ENCODE measurements at places on chromosomes 13 and 19.
A peak's percentile ranks its signal among the peaks of the same experiment; 100 is the strongest.

DNA sequence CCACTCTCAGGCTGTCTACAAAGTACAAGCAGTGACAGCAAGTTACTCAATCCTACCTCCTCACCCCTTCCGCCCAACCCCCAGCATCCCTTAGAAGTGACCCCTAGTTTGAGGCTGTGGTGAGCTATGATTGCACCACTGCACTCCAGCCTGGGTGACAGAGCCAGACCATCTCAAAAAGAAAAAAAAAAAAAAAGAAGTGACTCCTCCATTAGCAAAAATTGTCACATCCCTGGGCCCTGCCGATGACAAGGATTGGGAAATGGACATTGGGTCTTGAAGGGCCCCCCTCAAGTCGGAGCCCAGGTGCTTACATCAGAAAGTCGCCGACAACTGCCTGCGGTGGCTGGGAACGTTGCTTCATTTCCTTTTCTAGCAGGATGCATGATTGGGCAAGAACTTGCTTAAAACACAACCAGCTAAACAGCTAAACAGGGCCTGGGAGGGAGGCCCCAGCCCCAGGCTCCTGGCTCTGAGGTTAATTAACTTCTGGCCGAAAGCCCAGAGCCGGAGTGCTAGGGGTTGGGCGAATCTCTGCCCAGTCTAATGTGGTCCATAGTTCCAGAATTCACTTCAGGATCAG, 15.3 kb downstream of the RAB3D start:
- DNase-seq: peak; percentile 99

DNA sequence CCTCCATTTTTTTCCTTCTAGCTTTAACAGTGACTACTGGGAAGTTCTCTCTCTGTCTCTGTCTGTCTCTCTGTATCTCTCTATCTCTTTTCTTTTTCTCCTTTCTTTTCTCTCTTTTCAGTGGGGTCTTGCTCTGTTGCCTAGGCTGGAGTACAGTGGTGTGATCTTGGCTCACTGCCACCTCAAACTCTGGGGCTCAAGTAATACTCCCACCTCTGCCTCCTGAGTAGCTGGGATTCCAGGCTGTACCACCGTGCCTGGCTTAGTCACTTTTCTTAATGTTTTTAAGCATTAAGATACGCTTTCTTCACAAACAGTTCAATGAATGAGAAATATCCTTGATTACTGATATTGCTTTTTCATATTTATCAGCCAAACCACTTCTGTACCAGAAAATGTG, 13.1 kb downstream of the PCCA start:
- DNase-seq: no peak

DNA sequence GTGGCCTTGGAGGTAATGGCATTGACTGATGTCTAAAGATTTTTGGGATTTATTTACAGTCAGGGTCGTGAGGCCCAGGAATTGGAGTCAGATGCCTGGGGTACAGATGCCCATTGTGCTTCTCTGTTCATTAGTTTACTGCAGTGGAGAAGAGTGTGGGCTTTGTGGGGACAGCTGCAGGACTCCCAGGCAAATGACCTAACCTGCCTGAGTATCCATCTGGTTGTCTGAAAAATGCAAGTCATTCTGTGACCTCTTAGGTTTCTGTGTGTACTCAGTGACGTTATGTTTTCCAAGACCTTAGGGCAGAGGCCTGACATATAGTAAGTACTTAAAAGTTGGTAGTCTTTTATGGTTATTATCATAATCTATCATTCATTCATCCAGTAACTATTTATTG, 60.5 kb downstream of the SPATA13 start:
- DNase-seq: no peak

DNA sequence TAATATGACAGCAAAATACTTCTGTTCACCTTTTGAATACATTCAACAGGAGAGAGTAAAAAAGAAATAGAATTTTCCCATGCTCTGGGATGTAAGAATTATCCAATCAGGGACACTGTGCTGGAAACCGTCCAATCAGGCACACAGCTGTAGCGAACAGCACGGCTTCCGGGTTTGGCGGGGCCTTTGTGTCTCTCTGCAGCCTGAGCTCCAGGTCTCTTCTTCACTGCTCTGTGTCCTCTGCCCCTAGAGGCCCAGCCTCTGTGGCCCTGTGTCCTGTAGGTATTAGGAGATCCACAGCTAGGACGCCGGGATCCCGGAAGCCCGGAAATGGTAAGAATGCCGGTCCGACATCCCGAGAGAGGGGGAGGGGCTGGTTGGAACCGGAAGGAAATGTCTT, 92.7 kb downstream of the ZNF737 start:
- no peak for DNase-seq

DNA sequence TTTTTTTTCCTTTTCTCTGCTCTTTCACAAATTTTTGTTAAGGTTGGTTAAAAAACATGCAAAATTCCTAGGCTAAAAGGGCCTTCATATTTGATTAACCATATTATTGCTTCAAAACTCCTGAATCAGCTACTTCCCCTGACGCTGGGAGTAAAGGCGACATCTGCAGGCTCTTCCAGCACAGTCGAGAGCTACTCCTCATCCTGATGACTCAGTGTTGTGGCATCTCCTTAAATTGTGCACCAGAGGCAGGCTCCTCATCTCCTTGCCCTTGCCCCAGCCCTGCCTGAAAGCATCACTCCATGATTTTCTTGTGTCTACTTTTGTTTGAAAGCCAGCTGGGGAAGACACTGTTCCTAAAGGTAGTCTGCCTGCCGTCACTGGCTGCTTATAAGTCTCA, 24.5 kb upstream of the SOX1 start:
- no peak for DNase-seq

GRCh38 chr19:33125929-33126388, 6.0 kb upstream of the WDR88 start:
- peak; percentile 51 for DNase-seq

DNA sequence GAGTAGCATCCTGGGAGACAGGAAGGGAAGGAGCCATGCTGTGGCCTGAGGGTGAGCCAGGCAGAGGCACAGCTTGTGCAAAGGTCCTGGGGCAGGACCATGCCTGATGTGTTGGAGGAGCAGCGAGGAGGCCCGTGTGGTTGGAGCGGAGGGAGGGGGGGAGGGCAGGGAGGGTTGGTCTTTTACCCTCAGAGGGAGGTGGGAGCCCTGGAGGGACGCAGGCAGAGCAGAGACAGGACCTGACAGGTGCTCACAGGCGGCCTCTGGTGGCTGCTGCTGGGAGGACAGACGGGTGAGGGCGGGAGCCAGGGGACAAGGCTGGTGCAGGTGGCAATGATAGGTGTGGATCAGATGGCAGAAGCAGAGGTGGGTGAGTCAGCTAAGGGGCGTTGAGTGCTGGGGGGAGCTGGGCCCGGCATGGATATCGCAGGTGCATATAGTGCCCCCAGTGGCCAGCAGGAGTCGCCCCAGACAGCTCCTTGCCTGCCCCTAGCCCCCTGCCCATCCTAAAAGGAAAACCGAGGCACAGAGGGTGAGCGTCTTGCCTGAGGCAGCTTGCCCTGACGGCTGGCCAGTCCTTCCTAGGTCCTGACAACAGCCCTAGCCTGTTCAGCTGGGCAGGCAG, 9.8 kb upstream of the GNA15 start:
- peak; percentile 55 for DNase-seq

- DNase-seq: no peak
These were observed 16.1 kb downstream of the CEACAM6 start for GRCh38 chr19:41771410-41771809.

DNA sequence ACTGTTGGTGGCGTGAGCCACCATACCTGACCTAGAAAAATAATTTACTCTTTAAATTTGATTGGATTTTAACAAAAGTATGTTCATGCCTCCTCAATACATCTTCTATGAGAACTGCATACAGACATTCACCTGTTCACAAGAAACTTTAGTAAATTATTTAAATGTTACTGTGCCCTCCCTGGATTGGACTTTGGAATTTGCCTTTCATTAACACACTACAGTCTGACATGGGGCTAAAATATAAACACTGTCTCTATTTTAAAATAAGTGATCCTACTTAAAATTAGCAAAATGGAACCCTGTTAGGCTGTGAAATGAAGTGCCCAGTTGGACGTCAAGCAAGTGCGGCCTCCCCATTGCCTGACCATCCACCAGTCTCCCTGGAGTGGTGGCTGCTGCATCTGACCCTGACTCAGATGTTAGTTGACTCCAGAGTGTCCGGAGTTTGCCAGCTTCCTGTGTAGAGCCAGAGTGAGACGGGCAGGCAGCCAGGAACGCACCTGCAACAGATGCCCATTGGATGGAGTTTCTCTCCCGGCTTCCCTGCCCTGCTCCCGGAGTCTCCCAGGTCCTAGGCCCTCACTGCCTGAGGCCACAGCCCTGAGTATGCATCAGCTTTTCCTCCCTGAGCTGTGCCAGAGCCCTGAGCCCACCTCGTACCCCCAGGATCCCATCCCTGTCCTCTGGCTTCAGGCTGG, 45.9 kb upstream of the ATP11A start:
- DNase-seq: no peak

- no peak for DNase-seq
These were observed 19.7 kb upstream of the CLN5 start for GRCh38 chr13:76971851-76972829.

GRCh38 chr19:21087871-21088270, 5.9 kb downstream of the ZNF714 start:
- no peak for DNase-seq

DNA sequence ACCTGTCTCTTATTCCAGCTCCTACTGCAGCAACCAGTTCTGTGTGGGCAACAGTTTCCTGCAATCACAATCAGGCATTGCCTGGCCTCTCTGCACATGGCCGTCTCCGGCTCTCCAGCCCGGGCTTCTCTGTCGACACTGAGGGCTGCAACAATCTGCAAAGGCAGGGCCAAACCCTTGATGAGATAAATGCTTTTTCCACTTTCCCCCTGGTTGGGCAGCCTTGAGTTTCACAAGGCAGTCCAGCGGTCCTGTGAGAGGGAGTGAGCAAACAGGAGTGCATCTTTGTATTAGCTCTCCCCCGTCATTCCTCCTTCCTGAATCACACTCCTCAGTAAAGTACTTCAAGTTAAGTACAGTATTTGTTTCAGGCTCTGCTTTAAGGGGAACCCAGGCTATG, 40.7 kb upstream of the VWA8 start:
- DNase-seq: no peak

- DNase-seq: no peak
These were observed 25.8 kb downstream of the TNFSF9 start for GRCh38 chr19:6556480-6557195.

- DNase-seq: no peak
These were observed 13.5 kb downstream of the KCTD12 start for GRCh38 chr13:76872675-76873074.

DNA sequence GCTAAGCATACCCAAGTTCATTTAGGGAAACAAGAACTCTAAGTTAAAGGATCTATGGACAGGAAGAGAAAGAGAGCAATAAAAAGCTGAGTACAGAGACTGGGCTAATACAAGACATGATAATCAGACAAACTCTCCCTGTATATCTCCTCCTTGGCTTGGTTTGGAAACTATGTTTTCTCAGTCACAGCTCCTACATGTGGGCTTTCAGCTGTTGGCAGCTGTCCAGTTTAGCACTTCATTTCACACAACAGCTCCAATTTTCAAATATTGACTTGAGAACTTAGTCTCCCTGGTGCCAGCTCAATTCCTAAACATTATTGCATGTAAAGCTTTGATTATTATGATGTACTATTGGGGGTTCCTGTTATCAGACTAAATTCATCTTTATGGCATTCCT, 222.8 kb upstream of the OBI1 start:
- no peak for DNase-seq

DNA sequence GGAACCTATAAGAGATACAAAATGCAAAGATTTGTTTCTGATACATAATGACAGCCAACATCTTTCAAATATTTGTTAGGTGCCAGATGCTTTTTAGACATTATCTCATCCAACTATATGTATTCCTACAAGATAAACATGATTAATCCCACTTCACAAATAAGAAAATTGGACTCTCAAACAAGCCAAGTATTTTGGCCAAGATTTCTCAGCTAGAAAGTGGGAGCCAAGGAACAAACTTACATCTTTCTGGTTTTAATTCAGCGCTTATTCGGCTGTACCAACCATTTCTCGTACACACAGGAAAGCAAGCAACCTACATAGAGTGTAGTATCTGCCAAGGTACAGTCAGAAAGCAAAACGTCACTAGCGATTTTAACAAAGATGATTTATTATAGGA, 85.7 kb upstream of the SERP2 start:
- DNase-seq: no peak

Measured in CD14-positive monocyte (primary cell).